ENCODE measurements at places on chromosomes 4 and X.

GRCh38 chr4:121773883-121774282 lies 8.9 kb upstream of the SMIM43 start:
- DNase-seq, result no peak

- peak; percentile 39 for DNase-seq
These were observed 127.1 kb upstream of the PCDH18 start for GRCh38 chr4:137659431-137659830.

DNA sequence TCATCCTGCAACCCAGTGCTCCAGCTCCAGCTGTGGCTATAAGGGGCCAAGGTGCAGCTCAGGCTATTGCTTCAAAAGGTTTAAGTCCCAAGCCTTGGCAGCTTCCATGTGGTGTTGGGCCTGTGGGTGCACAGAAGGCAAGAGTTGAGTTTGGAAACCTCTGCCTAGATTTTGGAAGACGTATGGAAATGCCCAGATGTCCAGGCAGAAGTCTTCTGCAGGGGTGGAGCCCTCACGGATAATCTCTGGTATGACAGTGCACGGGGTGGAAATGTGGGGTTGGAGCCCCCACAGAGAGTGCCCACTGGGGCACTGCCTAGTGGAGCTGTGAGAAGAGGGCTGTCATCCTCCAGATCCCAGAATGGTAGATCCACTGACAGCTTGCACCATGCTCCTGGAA lies 44.5 kb downstream of the CYTL1 start:
- DNase-seq, result no peak

- no peak for DNase-seq
These were observed 9.1 kb upstream of the ARHGEF38 start for GRCh38 chr4:105543346-105543745.

DNA sequence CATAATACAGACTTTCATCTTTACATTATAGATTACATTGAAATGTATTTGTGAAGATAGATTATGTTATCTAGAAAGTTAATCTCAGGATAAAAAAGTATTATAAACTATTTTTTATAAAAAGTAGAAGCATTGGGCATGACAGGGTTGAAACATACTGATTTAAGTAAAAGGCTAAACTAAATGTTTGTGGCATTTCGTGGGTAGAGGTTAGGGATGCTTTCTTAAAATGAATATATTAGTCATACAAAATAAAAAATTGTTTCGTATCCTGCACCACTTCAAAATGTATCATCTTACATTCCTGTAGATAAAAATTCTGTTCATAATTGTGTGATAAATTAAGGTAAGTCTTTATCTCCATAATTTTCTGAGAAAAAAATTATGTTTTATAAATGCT lies 603.6 kb downstream of the SPRY1 start:
- DNase-seq, result no peak

DNA sequence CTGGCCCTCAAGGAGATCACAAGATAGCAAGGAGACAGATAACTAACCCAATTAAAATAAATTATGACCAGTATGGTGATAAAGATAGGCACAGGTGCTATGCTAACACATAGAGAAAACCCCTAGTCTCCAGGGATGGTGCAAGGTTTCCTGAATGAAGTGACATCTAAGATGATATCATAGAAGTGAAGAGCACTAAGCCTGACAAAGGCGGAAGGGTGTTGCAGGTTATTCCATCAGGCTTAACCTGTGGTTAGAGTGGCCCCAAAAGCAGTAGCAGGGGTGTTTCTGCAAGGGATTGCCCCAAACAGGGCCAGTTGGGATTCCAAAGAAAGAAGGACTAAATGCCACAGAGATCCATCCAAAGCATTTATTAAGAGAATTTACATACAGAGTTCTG lies 249.2 kb downstream of the IDS start:
- DNase-seq, result no peak

DNA sequence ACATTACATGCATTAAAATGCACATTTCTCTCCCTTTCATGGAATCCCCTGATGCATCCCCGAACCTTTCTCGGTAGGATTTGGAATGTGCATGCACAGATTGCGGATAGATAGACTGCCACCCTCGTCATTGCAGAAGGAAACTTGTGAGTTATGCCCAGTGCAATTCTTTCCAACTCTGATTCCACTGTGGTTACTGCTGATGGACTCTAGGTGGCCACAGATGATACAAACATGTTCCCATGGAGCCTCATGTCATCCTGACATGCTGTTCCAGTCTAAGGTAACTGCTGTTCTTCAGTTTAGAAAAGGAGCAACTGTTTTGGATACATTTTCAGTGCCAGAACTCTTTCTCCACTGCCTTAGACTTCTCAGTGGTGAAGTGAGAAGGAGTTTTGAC lies 9.1 kb upstream of the VCX3B start:
- DNase-seq, result no peak

GRCh38 chr4:101660607-101661006 lies 129.9 kb upstream of the BANK1 start:
- no peak for DNase-seq

DNA sequence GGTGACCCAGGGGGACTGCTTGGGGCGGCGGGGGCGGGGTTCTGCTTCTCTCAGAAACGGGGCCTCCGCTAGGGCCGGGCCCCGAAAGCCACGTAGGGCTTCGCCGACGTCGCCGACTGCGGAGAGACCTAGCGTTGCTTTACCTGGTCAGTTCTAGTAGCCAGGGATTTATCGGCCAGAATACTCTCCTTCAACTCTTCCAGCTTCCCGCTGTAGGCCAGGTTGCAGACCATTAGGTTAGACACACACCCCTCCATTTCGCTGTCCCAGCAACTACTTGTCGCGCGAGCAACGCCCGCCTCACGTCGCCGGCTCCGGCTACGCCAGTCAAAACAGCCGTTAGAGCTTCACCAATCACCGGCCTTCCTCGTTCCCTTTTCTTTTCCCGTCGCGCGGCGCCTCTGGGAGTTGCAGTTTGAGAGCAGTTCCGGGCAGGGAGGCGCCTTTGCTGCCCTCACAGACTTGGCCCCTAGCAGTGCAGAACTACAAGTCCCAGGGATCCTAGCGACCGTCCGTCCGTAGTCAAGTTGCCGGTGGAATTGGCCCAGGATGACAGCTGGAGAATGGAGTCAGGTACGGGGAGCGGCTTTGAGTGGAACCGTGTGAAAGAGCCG lies at the start of the genes ATG4A and PSMD10:
Gene ATG4A (plus strand): TSS at position 515 of the 614 bp plus-strand sequence. CDS start 49 bp downstream, at position 564.
Gene PSMD10 (minus strand): TSS at position 279 of the 614 bp plus-strand sequence. CDS start 22 bp downstream, at position 257.
- DNase-seq, result peak; percentile 96

GRCh38 chrX:7045238-7045955 lies 102.1 kb upstream of the STS start:
- DNase-seq, result no peak

GRCh38 chr4:102042871-102043802 lies 252.6 kb downstream of the BANK1 start:
- no peak for DNase-seq

Measured in fibroblast of pulmonary artery (primary cell).